ENCODE measurements at places on chromosomes 1 and 21.

- DNase-seq = no peak
These were observed 3.2 kb downstream of the ZFYVE9 start for GRCh38 chr1:52145137-52145536.

DNA sequence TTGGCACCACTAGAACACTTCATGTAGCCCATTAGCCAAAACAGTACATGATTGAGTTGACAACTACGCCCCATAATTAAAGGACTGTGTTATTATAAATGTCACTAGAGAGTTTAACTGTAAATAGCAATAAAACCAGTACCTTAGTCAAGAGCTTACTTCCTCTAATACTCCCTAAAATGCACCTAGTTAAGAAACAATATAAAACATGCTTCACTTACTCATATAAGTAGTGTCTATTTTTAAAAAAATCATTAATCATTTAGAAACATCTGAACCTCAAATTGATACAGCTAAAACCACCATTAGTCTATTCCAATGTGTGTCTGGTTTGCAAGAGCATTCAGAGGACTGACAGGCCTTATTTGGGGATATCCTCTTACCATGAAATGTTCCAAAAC lies 25.3 kb downstream of the PTP4A2 start:
- no peak for DNase-seq

GRCh38 chr21:36509973-36510664 lies 30.2 kb upstream of the CLDN14 start:
- DNase-seq = no peak

DNA sequence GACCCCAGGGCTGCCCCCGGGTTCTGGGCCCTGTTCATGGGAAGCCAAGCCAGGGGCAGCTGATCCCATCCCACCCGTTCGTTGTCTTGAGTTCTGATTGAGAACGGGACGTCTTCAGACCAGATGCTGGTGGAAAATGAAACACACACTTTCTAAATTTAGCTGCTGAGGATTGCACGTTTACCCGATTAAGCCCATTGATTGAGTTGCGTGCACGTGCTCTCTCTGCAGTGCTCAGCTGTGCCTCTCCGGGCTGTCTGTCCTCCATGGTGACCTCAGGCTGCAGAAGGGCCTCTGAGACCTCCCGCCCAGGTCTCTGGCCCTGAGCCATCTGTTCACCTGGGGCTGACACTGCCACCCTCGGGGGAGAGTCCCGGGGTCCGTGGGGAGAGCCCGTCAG lies 27.0 kb upstream of the PEX10 start:
- DNase-seq = no peak

DNA sequence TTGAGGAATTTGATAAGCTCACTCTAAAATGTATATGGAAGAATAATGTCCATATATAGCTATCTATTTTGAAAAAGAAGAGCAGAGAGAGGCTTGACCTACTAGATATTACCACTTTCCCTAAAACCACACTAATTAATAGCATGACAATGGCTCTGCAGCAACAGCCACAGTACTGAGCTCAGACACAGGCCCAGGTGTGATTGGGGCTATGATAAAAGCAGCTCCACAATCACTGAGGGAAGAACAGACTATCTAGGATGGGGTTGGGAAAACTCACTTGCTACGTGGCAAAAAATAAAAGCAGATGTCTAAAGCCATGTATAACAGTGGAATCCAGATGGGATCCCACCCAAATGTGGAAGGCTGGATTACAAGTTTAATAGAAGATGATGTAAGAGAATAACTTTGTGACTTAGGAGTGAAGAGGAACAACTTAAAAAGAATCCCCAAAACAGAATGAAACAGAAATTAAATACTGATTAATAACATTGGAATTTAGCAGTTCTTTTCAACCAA lies 80.8 kb upstream of the RAB4A start:
- no peak for DNase-seq

Data from CD4-positive, alpha-beta T cell treated with Interleukin-4 for 1 hour (primary cell).